ENCODE measurements at places on chromosomes 7 and 10. TPM values are rescaled to one million over a fixed set of nuclear protein-coding genes. Genes with fewer than 3 reads are reported as not detected.

DNA sequence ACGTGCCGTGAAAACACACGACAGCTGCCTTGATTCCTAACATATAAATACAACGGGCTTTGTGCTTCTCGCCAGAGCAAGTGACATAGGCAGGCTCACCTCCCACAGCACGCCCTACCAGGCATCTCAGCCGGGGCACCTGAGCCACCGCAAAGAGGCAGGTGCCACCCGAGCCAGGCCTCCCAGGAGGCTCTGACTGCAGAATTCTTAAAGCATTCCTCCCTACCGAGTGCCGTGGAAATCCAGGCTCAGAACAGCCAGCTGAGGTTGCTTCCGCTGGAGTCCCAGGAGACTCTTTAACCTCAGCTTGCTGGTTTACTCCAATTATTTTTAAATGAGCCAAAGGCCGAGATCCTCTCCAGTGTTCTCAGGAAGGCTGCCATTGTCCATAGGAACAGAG, 206.5 kb downstream of the USP6NL start:
- DNase-seq = no peak

The SLC18A3 gene
- not detected for total RNA-seq

DNA sequence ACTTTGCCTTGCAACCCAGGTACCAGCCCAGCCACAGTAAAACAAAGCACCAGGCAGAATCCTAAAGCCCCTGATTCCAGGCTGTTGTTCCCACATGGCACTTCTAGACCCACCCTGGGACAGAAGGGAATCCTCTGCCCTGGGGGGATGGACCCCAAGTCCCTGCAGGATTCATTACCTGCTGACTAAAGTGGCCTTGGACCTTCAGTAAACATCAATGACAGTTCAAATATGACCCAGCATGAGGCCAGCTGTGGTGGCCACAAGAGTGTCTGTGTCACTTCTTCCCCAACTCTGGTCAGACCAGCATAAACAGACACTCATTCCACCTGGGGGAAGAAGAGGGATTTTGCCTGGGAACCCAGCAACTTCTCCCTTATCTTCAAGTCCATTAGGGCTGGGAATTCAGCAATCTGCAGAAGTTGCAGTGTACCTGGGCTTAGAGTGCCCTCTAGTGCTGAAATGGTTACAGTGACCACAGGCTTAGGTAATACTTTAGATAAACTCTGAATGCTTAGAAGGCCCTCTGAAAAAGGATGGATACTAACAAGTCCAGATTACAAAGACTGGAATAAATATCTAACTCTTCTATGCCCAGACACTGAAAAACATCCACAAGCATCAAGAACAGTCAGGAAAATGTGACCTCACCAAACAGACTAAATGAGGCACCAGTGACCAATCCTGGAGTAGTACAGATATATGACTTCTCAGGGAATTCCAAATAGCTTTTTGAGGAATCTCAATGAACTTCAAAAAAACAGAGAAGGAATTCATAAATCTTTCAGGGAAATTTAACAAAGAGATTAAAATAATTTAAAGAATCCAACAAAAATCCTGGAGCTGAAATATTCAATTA, 108.5 kb upstream of the TMEM168 start:
- peak; percentile 35 for DNase-seq

DNA sequence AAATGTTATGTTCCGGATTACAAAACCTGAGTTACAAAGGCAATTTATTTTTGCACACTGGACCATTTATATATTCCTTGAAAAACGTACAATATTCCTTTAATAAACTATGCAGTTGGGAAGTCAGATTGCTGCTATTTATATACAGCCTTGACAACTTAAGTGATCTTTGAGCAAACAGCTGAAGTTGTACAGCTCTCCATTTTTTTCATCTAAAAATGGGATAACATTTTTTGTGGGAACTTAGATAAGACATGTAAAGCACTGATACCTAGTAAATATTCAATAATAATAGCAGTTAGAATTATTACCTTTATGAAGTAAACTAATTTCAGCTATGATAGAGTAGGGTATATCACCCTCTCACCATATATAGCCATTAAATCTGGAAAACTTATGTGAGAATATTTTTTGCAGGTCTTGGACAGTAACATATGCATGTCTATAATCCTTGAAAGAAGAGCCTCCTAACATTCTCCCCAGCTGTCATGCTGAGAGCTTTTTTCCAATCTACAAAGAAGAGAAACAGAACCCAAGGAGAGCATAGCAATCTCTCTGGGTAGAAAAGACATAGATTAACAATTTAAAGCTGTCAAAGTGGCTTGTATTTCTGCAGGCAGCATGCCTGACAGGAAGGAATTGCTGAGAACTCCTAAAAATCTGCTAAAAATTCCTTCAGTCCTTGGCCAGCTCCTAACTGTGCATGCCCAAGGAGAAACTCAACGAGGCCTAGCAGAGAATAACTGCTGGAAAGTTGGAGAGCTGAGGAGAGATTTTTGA, 326.0 kb downstream of the CRPPA start:
- DNase-seq = no peak

- DNase-seq = no peak
Measured at GRCh38 chr10:85315657-85316056, 987.3 kb downstream of the CCSER2 start.

GRCh38 chr10:7853226-7853842, 35.0 kb downstream of the TAF3 start:
- no peak for DNase-seq

The SLIT1 gene
- 0.31 TPM for total RNA-seq

GRCh38 chr10:78362406-78363022, 328.9 kb downstream of the RPS24 start:
- peak; percentile 28 for DNase-seq

The CPA2 gene
- not detected for total RNA-seq

GRCh38 chr10:128007971-128008370, 101.1 kb downstream of the PTPRE start:
- no peak for DNase-seq

The WNT8B gene
- total RNA-seq = not detected

DNA sequence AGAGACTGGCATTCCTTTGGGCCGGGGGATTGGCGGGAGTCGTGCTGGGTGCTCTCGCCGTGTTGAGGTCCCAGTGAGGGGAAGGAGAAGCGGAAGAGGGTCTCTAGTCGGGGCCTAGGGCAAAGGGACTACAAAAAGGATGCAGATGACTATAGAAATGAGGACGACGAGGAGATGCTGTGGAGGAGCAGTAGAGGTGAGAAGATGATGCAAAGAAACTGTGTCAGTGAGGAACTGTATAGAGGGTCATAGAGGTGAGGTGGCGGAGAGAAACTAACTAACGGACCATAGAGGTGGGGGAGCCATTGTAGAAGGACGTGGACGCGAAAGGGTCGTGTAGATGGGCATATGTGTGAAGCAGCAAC, 324 bp downstream of the TWNK start:
- no peak for DNase-seq

DNA sequence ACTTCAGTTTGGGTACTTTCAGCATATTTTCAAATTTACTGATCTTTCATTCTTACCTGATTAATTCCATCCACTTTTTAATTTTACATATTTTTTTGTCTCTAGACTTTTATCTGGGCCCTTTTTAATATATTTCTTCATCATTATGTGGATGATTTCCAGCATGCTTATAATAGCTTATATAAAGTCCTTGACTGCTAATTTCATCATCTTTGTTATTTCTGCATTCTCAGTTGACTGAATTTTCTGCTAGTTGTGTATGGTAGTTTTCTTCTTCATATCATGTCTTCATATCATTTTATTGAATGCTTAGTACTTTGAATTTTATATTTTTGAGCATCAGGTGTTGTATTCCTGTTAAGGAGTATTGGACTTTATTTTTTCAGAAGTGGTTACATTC, 39.6 kb downstream of the STAM start:
- DNase-seq = no peak

GRCh38 chr7:55134359-55134725, 115.5 kb downstream of the EGFR start:
- no peak for DNase-seq

DNA sequence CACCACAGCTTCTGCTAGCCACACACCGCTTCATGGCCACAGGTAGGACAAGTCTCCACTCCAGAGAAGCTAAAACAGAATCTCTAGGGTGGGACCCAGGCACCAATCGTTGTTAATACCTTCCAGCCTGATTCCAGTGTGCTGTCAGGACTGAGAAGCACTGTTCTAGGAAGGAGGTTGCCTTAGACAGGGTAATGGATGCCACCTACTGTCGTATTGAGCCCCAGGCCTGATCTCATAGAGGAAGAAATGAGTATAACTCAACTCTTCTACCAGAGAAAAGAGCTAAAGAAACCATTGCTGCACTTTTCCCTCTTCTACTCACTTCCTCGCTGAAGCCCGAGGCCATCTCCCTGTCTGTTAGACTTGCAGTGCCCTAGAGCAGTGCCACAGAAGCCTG, 31.8 kb downstream of the CNNM1 start:
- DNase-seq = no peak
